ENCODE measurements at places on chromosomes 3 and 15. TPM values are rescaled to one million over a fixed set of nuclear protein-coding genes. Genes with fewer than 3 reads are reported as not detected.
A peak's percentile ranks its signal among the peaks of the same experiment; 100 is the strongest.

- no peaks in the 10 kb centered on the region for H3K27me3 ChIP-seq
- DNase-seq, result no peak
- no peak overlapping the region for H3K27ac ChIP-seq
- H3K36me3 ChIP-seq, result no peaks in the 10 kb centered on the region
- no peak overlapping the region for H3K4me3 ChIP-seq
Observed at GRCh38 chr3:120764206-120764605, 21.7 kb downstream of the GTF2E1 start.

GRCh38 chr3:61724801-61725200, 163.4 kb downstream of the PTPRG start:
- H3K27me3 ChIP-seq, result no peaks in the 10 kb centered on the region
- no peak for DNase-seq
- H3K4me1 ChIP-seq, result no peaks in the 10 kb centered on the region
- H3K36me3 ChIP-seq, result no peaks in the 10 kb centered on the region

DNA sequence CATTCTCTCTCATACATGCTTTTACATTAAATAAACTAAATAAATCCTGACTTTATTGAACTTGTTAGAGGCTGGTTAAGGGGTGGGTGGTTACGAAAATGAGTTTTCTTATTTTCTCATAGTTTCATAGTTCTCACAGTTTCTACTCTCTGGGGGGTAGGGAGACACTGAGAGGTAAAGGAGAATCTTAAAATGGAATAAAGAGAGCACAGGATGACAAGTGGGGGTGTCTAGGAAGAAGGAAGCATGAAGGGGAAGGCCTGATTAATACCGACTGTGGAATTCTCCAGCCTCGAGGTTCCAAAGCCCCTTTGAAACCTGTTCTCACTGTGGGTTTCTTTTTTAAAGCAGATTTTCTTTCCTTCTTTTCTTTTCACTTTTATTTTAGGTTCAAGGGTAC, 66.4 kb upstream of the TRA2B start:
- H3K36me3 ChIP-seq, result no peaks in the 10 kb centered on the region
- no peak for DNase-seq
- H3K4me1 ChIP-seq, result no peaks in the 10 kb centered on the region
- H3K27me3 ChIP-seq, result no peaks in the 10 kb centered on the region
- H3K27ac ChIP-seq, result no peak overlapping the region

GRCh38 chr3:186613637-186614265, 891 bp downstream of the AHSG start:
- no peak overlapping the region for H3K4me3 ChIP-seq
- no peaks in the 10 kb centered on the region for H3K27me3 ChIP-seq
- no peaks in the 10 kb centered on the region for H3K36me3 ChIP-seq
- H3K4me1 ChIP-seq, result peaks cover 4% of the 10 kb centered on the region
- DNase-seq, result no peak
- H3K27ac ChIP-seq, result no peak overlapping the region

- no peaks in the 10 kb centered on the region for H3K36me3 ChIP-seq
- H3K27me3 ChIP-seq, result no peaks in the 10 kb centered on the region
- no peak overlapping the region for H3K27ac ChIP-seq
- no peaks in the 10 kb centered on the region for H3K4me1 ChIP-seq
- no peak for DNase-seq
Observed at GRCh38 chr15:47987908-47988532, 132.8 kb upstream of the SLC24A5 start.

GRCh38 chr3:89072642-89073041, 34.8 kb upstream of the EPHA3 start:
- no peak overlapping the region for H3K4me3 ChIP-seq
- no peaks in the 10 kb centered on the region for H3K4me1 ChIP-seq
- DNase-seq, result no peak
- H3K36me3 ChIP-seq, result no peaks in the 10 kb centered on the region
- no peaks in the 10 kb centered on the region for H3K27me3 ChIP-seq

- H3K27ac ChIP-seq, result no peak overlapping the region
- peaks cover 70% of the 10 kb centered on the region for H3K36me3 ChIP-seq
- H3K27me3 ChIP-seq, result no peaks in the 10 kb centered on the region
- no peak overlapping the region for H3K4me3 ChIP-seq
Observed at GRCh38 chr15:50476143-50476542, 51.9 kb downstream of the USP8 start.

DNA sequence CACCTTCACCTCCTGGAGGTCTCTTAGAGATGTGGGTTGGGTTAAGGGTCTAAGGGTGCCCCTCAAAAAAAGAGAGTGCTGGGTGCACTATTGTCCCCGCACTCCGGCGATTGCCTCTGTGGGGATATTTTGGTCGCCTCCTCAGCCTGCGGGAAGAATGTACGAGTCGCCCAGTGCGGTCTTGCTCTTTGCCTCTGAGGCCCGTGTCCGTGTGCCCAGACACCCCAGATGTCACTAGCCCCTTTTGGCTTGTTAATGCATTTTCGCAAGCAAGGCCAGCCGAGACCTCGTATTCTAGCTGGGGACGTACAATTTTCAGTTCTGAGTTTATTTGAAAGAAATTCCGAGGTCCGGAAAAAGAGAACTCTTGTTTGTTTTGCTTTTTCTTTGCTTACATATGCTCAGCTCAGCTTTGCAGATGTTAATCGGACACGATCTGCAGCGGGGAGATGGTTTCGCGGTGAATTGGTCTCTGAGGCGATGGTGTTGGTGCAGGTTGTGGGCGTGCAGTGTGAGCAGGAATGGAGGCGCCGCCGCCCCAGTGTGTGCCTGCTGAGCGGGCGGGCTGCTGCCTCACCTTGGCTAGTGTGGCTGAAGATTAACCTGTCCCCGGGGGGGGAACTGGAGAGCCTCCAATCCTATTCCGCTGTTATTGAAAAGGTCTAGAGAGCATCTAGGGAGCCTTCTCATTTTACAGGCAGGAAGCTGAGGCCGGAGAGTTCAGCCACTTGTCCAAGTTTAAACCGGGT, 1.4 kb downstream of the ST6GAL1 start:
- H3K4me1 ChIP-seq, result peaks cover 47% of the 10 kb centered on the region
- H3K36me3 ChIP-seq, result peaks cover 32% of the 10 kb centered on the region
- H3K4me3 ChIP-seq, result peak overlapping the region; percentile 99
- peak overlapping the region; percentile 92 for H3K27ac ChIP-seq

- H3K4me3 ChIP-seq, result no peak overlapping the region
- no peaks in the 10 kb centered on the region for H3K36me3 ChIP-seq
- H3K27ac ChIP-seq, result no peak overlapping the region
- no peak for DNase-seq
Observed at GRCh38 chr3:74122281-74122680, 492.2 kb downstream of the CNTN3 start.

DNA sequence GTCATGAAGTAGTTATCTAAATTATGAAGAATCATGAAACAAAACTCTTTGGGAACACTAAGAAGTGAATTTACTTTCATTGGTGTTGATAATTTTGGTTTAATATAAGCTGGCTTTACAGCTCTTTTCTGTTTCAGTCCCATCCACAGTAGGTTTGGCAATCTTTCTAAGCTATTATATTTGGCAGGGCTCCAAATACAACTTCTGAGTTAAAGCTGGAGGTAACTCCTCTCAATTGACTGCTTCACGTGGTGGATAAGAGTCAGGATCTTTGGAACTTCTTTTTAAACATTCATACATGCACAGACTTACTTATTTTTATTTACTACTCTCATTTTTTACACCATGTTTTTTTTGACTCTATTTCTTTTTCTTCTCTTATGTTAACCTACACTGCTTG, 106.5 kb upstream of the EPHA3 start:
- H3K4me1 ChIP-seq, result no peaks in the 10 kb centered on the region
- H3K4me3 ChIP-seq, result no peak overlapping the region
- no peaks in the 10 kb centered on the region for H3K36me3 ChIP-seq
- no peak for DNase-seq
- H3K27ac ChIP-seq, result no peak overlapping the region
- no peaks in the 10 kb centered on the region for H3K27me3 ChIP-seq

DNA sequence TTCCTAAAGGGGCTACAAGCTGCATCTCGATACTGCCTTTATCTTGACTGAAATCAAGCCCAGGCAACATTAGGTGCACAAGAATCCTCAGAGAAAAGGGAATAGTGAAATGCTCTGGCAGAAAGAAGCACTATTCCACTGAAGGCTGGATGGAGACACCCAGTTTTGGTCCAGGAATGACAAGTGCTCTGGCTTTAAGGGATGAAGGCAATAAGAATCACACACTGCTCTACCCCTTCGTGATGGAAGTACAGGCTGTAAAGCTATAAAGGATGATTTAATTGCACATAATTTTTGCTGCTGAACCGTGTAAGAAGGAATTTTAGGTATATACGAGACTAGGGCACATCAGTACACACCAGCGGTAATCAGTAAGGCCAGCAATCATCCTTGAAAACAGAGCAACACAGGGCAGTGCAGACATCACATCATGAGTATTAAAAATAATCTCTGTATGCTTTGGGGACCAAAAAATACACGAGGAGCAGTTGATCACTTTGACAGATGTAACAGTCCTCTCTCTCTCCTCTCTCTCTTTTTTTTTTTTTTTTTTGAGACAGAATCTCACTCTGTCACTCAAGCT, 414.6 kb upstream of the TBL1XR1 start:
- H3K4me3 ChIP-seq, result no peak overlapping the region
- no peaks in the 10 kb centered on the region for H3K4me1 ChIP-seq
- no peak for DNase-seq
- H3K27me3 ChIP-seq, result no peaks in the 10 kb centered on the region
- H3K36me3 ChIP-seq, result no peaks in the 10 kb centered on the region

DNA sequence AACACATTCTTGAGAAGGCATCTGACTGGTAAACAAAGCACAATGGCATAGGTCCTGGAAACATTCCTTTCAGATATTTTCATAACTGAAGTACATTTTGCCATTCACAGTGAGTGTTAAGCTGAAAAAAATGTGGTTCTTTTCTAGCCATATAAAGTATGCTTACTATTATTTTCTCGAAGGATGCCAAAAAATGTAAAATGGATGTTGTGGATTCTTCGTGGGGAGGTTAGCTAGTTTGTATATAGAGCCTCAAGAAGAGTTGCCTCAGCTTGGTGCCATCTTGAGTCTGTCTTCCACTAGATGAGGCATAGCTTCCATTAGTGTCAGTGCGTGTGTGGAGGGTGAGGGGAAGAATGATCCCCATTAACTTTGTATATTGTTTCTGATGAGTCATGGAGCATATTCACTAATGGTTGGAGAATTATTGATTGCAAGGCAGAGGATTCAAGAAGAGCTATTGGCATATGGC, 4.1 kb downstream of the MBNL1 start:
- no peaks in the 10 kb centered on the region for H3K36me3 ChIP-seq
- H3K27ac ChIP-seq, result no peak overlapping the region
- DNase-seq, result no peak
- peaks cover 80% of the 10 kb centered on the region for H3K4me1 ChIP-seq
- H3K27me3 ChIP-seq, result no peaks in the 10 kb centered on the region
- no peak overlapping the region for H3K4me3 ChIP-seq

GRCh38 chr15:101043011-101043410, 123.9 kb downstream of the LRRK1 start:
- DNase-seq, result peak; percentile 21
- no peak overlapping the region for H3K27ac ChIP-seq
- peaks cover 8% of the 10 kb centered on the region for H3K4me1 ChIP-seq
- H3K4me3 ChIP-seq, result no peak overlapping the region
- no peaks in the 10 kb centered on the region for H3K27me3 ChIP-seq

DNA sequence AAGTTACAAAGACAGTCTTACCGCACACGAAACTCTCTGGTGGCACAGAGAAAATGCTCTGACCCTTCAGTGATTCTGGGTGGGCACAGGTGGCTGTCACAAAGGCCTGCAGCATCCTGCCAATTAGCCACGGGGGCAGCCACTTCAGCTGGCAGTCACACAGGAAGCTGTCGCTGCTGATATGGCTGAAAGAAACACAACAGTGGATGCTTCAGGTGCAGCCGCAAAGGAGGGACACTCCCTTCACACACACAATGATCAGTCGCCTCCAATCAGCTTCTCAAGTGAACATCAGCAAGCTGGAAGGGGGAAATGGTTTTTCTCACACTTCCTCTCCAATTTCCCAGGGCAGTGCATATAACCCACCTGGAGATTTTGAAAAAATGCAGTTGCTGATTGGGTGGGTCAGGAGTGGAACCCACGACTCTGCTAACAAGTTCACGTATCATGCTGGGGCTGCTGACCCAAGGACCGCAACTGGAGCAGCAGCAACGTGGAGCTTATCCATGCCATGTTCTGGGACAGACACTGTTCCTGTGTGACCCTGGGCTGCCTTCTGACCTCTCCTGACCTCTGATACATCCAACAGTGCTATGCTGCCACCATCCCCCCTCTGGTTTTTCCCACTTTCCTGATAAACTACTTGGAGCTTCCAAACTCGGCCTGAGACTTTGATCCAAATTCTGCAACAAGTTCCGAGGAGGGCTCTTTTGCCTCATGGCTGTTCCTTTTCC, 106.6 kb downstream of the LRIG1 start:
- no peaks in the 10 kb centered on the region for H3K27me3 ChIP-seq
- peaks cover 18% of the 10 kb centered on the region for H3K4me1 ChIP-seq
- peak overlapping the region; percentile 20 for H3K4me3 ChIP-seq
- DNase-seq, result peak; percentile 89
- H3K36me3 ChIP-seq, result peaks cover 68% of the 10 kb centered on the region

GRCh38 chr3:45912435-45912834, 26.1 kb downstream of the CCR9 start:
- H3K4me3 ChIP-seq, result no peak overlapping the region
- no peak overlapping the region for H3K27ac ChIP-seq
- no peaks in the 10 kb centered on the region for H3K27me3 ChIP-seq
- peaks cover 14% of the 10 kb centered on the region for H3K4me1 ChIP-seq
- DNase-seq, result no peak

DNA sequence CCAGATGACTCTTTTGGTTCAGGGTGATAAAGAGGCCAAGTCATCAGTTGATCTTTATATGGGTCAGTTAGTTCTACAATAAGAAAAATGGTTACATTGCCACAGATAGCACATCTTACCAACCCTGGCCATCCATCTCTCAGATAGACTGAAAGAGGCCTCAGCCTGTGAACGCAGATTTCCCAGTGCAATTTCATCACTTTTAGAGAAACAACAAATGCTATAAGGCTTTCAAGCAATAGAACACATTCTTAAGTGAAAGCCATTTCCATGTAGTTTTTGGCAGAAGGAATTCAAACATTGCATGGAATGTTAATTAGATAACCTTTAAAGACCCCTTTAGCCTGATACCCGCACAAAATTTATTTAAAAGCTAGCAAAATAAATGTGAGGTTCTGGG, 200.6 kb upstream of the ZBTB20 start:
- DNase-seq, result no peak
- H3K27ac ChIP-seq, result no peak overlapping the region
- no peaks in the 10 kb centered on the region for H3K4me1 ChIP-seq
- H3K36me3 ChIP-seq, result no peaks in the 10 kb centered on the region

CLDN16 gene
- total RNA-seq, result not detected

FAM174B gene
- 13.8 TPM for total RNA-seq

PTH1R gene
- total RNA-seq, result 10.1 TPM

CCDC13 gene
- total RNA-seq, result 1.1 TPM

CTXN2 gene
- not detected for total RNA-seq

MTFMT gene
- total RNA-seq, result 13.4 TPM

A4GNT gene
- total RNA-seq, result not detected

SETMAR gene
- total RNA-seq, result 10.2 TPM
